Chondrocyte (in vitro differentiated cells): ENCODE measurements at places on chromosomes 7 and 10. TPM values are rescaled to one million over a fixed set of nuclear protein-coding genes. Genes with fewer than 3 reads are reported as not detected.

The TEX36 gene
- not detected in 3 replicates for total RNA-seq

The SMKR1 gene
- total RNA-seq = 0.20 TPM in 1 of 3 replicates, not detected in the others

The FOXI2 gene
- not detected in 3 replicates for total RNA-seq

The UCN3 gene
- not detected in 3 replicates for total RNA-seq

The MYOZ1 gene
- 4.2 to 18.4 TPM (median 5.2 TPM) in 3 replicates for total RNA-seq

DNA sequence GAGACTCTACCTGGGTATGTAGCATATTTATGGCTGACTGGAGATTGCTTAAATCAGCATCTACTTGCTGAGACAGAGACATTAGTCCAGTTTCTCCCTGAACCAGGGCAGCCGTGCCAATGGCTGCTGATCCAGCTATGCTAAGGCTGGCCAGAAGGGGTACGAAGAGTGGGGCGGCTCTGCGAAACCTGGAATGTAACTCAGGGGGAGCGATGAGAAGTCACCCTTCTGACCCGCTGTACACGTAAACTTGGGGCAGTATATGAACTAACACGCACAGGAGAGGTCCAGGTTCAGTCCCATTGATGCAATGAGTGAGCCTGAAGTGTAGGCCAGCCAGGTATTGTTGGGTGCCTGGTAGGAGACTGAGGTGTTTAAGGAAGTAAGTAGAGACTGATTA is 73.7 kb downstream of the PRR15 start:
- DNase-seq = no peak

DNA sequence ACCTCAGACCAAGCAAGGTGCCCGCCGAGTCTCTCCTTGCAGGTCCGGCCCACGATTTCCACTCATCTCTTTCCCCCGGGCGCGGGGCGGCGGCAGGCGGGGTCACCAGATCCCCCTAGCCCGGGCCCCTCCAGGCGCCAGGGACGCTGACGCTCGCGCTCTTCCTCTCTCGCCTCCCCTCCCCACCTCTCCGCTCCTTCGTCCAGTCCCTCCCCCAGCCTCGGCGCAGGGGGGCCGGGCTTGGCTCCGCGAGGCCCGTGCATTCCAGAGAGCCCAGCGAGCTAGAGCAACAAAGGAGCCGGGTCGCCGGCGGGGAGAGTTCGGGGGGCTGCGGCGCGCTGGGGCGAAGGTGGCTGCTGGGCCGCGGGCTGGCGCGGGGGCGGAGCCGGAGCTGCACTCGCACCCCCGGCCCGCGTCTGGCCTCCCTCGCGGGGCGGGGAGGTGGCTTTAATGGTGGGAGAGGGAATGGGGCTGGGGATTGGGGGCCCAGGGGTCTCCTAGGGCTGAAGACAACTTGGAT is at the start of gene SMO:
SMO (plus strand) TSS at position 262 of the 520 bp plus-strand sequence. CDS start 519 bp downstream, outside the sequence.
- DNase-seq = no peak

DNA sequence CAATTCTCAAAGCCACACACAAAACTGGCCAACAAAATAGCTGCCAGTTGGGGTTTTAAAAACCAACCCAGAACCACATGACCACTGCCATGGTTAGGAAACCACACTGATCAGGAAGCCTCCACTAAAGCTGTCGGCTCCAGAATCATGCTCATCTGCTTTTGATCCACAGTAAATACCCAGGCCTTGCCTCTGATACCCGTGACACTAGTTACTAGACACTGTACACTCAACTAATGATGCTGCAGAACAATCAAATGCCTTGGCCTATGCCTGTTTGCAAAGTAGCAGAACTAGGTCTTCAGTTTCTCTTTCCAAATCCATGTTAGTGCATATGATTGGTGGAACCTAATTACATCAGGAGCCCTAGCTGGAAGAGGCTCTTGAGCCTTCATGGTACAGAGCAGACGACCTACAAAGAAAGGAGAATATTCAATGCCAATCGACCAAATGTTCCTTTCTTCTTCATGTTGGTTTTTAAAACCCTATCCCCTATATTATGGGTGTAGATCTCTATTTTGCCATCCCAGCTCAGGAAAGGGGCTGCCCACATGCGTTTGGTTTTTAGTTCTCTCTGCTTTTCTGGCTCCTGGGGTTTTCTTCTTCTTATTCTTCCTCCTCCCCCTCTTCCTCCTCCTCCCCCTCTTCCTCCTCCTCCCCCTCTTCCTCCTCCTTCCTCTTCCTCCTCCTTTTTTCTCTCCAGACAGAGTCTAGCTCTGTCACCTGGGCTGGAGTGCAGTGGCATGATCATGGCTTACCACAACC is 76.6 kb downstream of the CNNM2 start:
- DNase-seq = no peak

GRCh38 chr7:38284553-38284952 is 11.1 kb upstream of the TARP start:
- no peak for DNase-seq

DNA sequence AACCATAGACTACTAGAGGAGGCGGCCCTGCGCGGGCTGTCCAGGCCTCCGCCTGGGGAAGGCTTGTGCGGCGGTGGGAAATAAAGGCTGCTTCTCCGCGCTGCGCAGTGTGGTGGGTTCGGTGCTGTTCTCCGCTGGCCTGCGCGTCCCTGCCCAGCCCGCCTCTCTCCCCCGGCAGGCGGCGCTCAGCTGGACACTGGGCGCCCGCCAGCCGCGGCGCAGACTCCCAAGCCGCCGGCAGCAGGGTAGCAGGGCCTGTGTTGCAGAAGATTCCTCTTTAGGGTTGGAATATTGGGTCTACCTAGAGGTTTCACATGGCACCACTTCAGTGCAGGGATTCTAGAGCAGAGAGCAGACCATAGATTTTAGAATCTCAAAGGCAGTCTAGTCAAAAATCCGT is 66.1 kb upstream of the ZPBP start:
- no peak for DNase-seq

DNA sequence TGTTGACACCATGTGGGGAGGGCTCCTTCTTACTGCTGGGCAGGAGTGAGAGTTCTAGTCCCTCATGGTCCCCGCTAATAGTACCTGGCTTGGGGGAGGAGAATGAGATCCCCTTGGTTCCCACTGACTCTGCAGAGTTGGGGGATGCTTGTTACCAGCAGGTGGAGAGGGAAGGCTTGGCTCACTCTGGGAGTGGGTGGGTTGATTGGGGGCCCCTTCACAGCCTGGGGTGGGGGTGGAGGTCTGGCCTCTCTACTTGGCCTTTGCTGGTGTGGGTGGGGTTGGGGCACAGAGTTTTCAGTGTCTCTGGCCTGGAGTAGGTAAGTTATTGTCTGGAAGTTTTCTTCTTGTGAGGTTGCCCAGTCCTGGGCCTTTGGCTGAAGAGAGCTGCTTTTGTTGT is 31.9 kb downstream of the ADCY1 start:
- no peak for DNase-seq

- no peak for DNase-seq
These were observed 19.7 kb downstream of the ESYT2 start for GRCh38 chr7:158809596-158809995.

DNA sequence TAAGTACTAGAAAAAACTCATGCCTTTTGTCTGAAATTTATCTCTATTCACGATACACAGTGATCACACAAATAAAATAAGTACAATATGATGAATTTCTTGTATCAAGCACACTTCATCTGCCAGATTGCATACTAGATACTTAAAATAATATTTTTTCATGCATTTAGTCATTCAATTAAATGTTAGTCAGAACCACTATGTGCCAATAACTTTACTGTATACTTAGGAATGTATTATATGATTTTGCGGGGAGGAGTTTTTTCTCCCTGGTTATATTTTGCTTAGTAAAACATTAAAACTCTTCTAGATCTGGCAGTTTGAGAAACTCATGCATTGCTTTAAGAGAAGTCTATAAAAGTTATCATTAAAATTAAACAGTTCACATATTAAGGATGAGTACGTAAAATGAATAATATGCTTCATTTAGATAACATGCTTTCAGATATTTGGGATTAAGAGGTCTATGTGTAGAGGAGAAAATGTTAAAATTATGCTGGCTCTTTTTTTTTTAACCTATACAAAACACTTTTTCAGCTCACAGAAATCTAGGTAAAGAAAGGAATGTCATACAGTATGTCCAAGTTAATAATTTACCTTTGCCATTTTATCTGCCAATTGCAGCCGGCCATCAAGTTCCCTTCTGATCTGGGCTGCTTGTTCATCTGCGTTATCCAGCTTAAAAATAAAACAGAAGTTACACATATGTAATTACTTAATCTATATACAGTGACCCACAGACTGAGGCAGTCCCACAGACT is 70.1 kb downstream of the RNF133 start:
- no peak for DNase-seq

DNA sequence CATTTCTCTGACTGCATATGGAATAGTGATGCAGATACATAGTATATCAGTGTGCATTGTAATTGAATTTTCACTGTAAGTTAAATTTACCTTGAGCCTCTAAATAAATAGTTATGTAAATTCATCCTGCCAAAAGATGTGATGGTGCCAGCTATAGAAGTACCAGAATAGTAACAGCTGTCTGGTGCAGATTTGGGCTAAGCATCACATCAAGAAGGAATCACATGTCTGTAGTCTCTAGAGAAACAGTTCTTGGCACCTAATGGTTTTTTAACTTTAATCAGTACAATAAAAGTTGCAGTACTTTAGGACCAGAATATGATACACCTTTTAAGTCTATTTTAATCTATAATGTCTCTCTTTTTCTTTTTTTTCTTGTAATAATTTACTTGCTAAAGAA is 17.4 kb downstream of the PLEKHA1 start:
- DNase-seq = no peak

DNA sequence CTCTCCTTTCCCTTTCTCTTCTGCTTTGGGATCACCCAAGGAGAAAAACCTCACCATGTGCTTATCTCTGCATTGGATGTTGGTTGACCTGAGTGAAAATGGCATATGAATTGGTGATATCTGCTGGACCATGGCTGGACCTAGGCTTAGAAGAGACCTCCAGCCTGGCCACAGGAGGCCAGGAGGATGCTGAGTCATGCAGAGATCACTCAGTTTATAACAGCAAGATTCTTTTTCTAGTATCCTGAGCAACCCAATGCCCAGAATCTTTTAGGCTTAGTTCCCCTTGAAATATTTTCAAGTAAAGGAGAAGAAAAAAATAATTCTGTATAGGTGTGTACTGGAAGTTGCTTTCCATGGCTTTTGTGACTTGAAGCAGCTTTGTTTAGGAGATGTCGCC is 236.3 kb downstream of the KLF6 start:
- DNase-seq = no peak

GRCh38 chr7:91343996-91344629 is 79.9 kb downstream of the FZD1 start:
- no peak for DNase-seq

DNA sequence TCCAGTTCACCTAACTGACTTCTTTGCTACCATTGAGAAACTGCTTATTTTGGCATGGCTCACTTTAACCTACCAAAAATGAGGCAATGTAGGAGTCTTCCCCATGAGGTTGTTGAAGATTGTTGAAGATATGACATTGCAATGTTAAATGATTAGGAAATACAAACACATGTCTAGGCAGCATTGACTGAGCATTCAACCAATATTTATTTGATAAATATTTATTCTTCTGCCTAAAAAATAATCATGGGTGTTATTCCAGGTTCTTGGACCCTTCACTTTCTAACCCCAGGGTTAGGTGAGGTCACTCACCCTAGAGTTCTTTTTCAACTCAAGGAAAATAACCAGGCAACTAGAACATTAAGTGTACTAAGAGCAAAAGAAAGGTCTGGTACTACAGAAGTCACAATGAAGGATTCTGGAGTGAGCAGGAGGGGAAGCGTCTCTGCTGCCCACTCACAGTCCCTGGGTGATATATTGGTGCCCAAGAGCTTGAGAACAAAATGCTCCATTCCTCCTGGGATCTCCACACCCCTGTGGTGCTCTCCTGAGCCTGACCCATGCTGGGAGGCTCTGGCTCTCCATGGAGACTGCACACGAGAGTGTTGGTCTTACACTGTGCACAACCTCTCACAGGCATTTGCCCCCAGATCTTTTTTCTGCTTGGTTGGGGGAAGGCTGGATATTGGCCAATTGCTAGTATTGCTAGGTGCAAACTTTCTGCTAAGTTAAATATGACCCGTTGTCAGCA is 123.4 kb downstream of the SPAG6 start:
- DNase-seq = no peak

DNA sequence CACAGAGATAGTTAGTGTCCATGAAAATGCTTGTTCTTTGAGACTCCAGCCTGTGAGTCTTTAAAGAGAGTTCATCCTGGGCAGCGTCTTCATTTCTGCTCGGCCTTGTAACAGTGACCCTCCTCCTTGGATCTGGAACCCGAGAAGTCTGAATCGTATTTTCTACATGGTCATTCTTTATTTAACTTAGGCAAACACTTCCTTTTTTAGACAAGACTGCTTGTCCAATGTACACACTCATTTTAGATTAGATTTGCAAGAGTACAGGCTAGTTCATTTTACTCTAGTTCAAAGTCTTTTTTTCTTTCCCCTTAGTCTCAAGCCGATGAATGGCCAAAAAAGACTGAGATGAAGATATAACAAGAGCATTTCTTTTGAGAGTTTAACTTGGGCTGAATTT is 133.5 kb downstream of the CHN2 start:
- DNase-seq = no peak

GRCh38 chr7:106124186-106124585 is 12.1 kb upstream of the SYPL1 start:
- DNase-seq = no peak

DNA sequence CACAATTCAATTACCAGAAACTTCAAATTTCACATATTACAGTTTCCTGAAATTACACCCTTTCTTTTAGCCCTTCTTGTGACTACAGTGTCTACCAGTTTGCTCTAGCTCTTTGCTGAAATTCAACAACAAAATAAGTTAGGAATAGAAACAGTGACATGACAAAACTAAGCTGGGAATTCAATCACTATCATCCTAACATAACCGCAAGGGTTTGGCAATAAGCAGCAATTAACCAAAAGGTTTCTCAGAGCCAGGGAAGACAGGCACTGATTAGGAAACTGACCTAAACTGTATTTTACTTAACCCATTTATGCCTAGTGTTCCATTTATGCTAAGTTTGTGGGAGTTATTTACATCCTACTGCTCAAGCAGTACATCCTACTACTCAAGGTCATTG is 31.3 kb downstream of the HIBADH start:
- no peak for DNase-seq
